A549 treated with Mapracorat at 1 μM for 4 hours (cell line): ENCODE measurements at places on chromosomes 3 and 15. TPM values are rescaled to one million over a fixed set of nuclear protein-coding genes. Genes with fewer than 3 reads are reported as not detected.

The ISG20 gene
- total RNA-seq: 32.2 to 42.8 TPM (median 42.0 TPM) in 5 replicates

The ST3GAL6 gene
- 0.88 to 1.3 TPM (median 1.1 TPM) in 5 replicates for total RNA-seq

The CAPN7 gene
- total RNA-seq: 20.6 to 28.1 TPM (median 26.6 TPM) in 5 replicates

The MCTP2 gene
- total RNA-seq: not detected in 5 replicates

The CLDN18 gene
- not detected in 5 replicates for total RNA-seq

The ALAS1 gene
- total RNA-seq: 44.1 to 50.3 TPM (median 48.7 TPM) in 5 replicates

The SEMA3G gene
- total RNA-seq: 0.04 to 0.12 TPM (median 0.06 TPM) in 5 replicates

The DNAH1 gene
- total RNA-seq: 0.66 to 0.92 TPM (median 0.81 TPM) in 5 replicates

The ABI3BP gene
- total RNA-seq: 1.3 to 2.1 TPM (median 1.7 TPM) in 5 replicates

The TP63 gene
- total RNA-seq: 0.10 to 0.48 TPM (median 0.27 TPM) in 5 replicates

The IMPG2 gene
- 0.01 to 0.02 TPM (median 0.02 TPM) in 3 of 5 replicates, not detected in the others for total RNA-seq
